Heart left ventricle (tissue), 16 donors: ENCODE measurements at places on chromosomes 12 and 14.

DNA sequence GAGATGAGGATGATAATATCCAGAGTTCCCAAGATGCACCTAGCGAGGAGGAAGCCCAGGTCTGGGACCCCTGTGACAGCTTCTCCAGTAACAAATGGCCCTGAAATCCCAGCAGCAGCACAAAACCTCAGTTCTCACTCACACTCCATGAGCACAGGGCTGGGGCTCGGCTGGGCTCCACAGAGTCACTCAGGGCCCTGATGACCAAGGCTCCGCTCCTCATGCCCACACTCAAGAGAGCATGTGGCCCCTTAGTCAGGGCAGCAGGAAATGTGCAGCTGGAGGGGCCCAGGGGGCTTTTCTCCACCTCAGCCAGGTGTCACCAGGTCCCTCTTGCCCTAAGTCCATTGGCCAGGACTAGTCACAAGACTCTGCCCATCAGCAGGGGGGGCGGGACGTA is 242.7 kb upstream of the SFSWAP start:
- no peak for DNase-seq

- DNase-seq = no peak
Measured at GRCh38 chr14:72830356-72830755, 63.5 kb downstream of the DPF3 start.

- DNase-seq = no peak
Measured at GRCh38 chr12:68633614-68634558, 23.2 kb downstream of the RAP1B start.

GRCh38 chr14:69666690-69667211 is 55.4 kb downstream of the SUSD6 start:
- DNase-seq = no peak

DNA sequence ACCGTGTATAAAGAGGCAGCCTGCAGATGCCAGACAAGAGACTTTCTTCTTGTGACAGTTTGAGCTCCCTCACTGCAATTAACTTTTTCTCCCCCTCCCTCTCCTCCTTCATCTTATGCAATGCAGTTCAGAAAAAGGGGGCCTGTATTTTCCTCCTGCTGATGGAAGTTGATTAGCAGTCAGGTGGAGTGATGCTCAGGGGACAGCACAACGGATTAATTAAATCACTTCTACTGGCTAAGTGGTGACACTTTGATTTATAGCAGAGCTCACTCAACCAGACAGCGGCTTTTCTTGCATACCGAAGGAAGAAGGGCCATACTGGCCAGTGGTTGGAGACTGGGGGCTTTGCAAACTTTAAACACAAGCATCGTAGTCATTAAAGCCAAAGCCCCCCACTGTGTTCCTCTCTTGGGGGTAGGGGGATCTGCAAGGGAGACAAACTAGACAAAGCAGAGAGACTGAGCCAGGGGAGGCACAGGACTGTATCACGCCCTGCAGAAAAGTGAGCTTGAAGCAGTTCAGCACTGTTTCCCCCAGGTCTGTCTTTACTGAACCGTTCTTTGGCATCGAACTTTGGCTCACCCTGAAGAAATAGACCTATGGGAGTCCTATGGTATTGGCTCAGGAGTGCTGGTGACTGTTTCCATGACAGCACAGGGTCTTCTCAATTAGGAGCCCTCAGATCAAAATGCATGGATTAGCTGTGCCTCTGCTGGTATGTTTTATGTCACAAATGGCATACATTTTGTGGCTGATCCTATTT is 47.7 kb downstream of the SPRING1 start:
- no peak for DNase-seq

GRCh38 chr14:70186900-70187451 is 1.8 kb downstream of the SLC8A3 start:
- no peak for DNase-seq

DNA sequence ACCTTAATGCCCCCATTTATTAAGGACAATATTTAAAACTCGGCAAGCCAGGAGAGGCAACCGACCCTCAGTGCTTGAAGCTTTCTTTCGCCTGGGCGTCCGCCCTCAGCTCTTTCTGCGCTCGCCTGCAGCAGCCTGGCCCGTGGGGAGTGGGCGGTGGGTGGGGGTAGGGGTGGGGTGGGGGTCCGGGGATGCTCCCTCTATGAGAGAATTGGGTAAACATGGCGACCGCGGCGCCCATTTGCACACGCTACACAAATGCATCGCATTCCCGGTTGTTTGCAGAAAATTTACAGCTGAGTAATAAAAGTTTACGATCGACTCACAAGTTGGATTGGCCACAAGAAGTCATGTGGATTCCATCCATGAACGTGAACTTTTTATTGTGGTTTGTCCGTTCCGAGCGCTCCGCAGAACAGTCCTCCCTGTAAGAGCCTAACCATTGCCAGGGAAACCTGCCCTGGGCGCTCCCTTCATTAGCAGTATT is 7.7 kb downstream of the HOXC8 start:
- DNase-seq = no peak
